ENCODE measurements at places on chromosomes 11 and 22.

GRCh38 chr11:3830730-3831129, 10.0 kb downstream of the RHOG start:
- no peak for DNase-seq

GRCh38 chr11:36471577-36471976, 38.5 kb downstream of the TRAF6 start:
- no peak for DNase-seq

- no peak for DNase-seq
Observed at GRCh38 chr11:109267293-109268095, 154.5 kb upstream of the C11orf87 start.

- no peak for DNase-seq
Observed at GRCh38 chr11:3101921-3102640, 44.9 kb upstream of the CARS1 start.

DNA sequence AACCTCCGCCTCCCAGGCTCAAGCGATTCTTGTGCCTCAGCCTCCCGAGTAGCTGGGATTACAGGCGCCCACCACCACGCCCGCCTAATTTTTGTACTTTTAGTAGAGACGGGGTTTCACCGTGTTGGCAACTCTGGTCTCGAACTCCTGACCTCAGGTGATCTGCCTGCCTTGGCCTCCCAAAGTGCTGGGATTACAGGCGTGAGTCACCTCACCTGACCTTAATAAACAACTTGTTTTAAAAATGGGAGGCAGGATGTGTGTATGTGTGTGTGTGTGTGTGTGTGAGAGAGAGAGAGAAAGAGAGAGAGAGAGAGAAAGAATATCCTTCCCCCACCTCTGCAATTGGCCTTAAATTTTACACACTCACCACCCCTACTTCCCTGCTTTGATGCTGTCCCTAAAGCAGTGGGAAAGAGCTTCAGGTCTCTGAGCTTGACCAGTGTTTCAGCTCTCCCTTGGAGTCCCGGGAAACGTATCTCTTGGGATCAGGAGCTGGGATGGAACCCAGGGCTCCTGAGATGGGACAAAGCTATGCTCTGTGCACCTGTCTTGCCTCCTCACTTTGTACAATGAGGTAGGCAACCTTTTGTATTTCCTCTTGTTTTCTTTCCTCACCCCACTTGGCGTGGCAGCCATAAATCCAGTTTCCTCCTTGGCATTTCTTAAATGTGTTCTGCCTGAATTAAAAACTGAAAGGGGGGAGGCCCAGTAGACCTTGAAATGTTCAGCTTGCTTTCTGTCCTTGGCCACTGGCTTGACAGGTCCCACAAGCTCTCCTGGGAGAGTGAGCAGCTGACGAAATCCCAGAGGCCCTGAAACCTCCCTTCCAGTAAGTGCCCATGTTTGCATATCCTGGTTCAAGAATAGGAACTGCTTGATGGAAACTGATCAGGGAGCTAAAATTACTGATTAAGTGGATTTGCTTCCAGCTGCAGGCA, 17.8 kb upstream of the XBP1 start:
- no peak for DNase-seq

DNA sequence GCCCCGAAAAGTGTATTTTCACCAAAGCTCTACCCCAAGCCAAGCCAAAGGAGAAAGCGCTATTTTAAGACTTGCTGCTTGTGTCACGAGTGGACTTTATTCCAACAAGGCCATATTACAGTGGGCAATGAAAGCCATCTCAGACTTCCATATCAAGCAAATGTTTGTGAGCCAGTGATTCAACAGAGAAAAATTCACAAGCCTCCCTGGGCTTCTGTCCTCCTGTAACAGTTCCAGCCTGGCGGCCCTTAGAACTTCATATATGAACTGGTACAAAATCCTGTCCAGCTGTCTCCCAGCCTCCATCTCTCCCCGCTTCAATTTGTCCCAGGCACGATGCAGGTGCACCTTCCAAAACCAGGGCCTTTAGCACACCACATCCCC, 11.2 kb downstream of the LARGE1 start:
- no peak for DNase-seq

GRCh38 chr11:34606326-34607120, 14.4 kb upstream of the EHF start:
- DNase-seq, result no peak

- no peak for DNase-seq
Observed at GRCh38 chr11:79170321-79170720, 270.5 kb downstream of the TENM4 start.

DNA sequence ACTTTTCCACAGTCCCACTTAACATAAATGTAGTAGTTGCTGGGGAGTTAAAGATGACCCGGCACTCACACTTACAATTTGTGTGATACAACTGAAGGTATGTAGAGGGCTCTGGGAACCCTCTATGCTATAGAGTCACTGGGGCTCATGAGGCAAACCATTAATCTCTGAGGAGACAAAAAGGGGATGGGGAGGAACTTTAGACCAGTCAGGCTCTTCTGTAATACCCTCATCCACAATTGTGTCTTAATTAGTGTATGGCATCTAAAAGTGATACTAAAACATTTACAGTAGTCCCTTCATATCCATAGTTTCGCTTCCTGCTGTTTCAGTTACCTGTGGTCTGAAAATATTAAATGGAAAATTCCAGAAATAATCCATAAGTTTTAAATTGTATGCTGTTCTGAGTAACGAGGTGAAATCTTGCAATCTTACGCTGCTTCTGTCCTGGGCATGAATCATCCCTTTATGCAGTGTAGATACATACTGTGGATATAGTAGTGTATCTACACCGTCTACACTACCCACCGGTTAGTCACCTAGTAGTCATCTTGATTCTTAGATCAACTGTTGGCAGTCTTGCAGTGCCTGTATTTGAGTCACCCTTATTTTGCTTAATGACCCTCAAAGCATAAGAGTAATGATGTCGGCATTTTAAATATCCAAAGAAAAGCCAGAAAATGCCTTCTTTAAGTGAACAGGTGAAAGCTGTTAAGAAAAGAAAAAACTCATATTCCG, 12.2 kb downstream of the CBL start:
- DNase-seq, result no peak

DNA sequence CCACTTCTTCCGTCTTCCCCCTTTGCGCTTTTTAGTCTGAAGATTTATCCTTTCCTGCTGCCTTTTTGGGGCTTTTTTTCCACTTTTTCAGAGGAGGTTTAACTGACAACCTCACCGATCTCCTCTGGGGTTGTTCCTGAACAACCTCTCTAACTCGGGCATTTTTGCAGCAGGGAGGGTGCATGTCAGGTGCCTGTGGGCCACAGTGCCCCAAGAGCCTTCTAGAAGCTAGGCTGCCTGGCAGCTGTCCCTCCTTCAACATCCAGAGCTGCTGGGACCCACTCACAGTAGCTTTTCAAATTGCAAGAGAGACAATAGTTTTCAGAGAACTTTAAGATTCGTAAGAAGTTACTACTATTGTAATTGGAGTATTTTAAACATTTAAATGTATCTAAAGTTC, 1112.4 kb upstream of the CNTN5 start:
- DNase-seq, result no peak

DNA sequence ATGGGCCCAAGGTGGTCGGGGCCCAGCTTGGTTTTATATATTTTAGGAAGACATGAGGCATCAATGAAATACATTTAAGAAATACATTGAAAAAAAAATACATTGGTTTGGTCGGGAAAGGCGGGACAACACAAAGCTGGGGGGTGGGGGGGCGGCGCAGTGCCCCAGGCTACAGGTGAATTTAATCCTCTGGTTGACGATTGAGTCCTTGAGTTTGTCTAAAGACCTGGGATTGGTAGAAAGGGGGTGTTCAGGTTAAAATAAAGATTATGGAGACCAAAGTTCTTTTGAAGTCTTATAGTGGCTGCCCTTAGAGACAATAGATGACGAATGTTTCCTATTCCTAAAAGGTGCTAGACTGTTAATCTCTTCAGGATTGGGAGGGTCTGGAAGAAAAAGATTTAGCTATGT, 3.1 kb downstream of the IFITM1 start:
- DNase-seq, result no peak

DNA sequence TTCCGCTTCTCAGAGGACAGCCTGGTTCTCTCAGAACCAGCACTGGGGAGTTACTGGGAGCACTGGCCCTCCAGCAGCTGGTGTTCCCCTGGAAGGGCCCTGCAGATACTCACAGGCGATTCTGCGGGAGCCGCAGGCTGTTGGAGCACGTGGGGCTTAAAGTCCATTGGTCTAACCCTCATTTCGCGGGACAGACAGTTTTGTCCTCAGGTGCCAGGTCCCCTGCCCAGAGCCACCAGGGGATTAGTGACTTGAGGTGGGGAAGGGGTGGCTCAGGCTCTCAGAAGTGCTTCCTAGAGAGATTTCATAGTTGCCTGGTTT, 53.9 kb downstream of the CACNA1I start:
- no peak for DNase-seq

- DNase-seq, result peak; percentile 44
Observed at GRCh38 chr11:35485656-35486322, 39.6 kb downstream of the PAMR1 start.

DNA sequence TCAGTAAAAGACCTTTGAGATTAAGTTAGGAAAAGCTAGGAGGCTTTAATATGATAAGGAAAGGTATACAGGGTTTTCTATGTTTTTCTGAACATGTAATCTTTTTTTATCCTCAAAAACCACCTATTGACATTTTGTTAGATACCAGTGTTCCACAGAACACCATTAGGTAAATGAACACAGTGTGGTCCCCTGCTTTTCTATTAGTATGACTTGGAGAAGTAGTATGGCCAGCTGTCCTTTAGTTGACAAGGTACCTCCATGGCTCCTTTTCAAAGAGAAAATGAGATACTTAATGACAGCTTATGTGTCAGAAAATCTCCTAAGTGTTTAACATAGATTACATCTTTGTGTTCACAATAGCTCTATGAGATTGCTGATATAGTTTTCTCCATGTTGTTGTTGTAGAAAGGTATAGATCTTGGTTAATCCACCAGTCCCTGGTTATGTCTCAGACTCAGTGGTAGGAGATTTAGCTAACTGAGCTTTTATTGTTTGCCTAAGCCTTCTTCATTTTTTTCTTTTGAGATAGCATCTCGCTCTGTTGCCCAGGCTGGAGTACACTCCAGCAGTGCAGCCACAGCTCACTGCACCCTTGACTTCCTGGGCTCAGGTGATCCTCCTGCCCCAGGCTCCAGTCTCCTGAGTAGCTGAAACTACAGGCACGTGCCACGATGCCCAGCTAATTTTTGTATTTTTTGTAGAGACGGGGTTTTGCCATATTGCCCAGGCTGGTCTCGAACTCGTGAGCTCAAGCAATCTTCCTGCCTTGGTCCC, 46.0 kb downstream of the STIM1 start:
- no peak for DNase-seq

DNA sequence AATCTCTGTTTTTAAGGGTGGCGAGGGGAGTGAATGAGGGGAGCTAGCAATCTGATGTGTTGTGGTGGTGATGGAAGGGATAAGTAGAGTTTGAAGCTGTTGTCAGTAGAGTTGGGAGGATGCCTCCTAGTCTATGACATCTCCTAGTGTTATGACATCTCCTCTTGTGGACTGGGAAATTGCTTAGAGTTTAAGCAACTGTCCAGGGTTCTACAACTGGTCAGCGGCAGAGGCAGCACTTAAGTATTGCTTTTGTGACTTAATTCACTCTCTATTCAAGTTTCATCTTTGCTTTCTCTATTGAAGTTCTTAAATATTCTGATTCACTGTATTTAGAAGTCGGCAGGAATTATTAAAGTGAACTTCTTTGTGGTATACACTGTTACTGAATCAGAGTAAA, 13.8 kb downstream of the BMAL1 start:
- no peak for DNase-seq

GRCh38 chr11:102864724-102865123, 10.1 kb downstream of the MMP12 start:
- no peak for DNase-seq

DNA sequence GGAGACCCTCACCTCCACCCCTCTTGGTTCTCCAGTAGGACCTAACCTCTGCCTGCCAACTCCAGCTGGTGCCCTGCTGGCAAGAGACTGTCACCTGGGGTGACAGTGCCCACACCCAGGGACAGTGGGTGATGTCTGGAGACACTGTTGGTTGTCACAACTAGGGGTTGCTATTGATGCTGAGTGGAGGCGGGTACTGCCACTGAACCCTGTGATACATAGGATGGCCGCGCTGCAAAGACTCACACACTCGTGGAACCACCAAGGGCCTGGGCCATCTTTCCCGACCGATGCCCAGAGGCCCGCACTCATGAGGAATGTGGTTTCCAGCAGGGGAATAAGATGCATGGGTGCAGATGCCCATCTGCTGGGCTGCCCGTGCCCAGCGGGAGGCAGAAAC, 143.2 kb downstream of the SHANK2 start:
- no peak for DNase-seq

DNA sequence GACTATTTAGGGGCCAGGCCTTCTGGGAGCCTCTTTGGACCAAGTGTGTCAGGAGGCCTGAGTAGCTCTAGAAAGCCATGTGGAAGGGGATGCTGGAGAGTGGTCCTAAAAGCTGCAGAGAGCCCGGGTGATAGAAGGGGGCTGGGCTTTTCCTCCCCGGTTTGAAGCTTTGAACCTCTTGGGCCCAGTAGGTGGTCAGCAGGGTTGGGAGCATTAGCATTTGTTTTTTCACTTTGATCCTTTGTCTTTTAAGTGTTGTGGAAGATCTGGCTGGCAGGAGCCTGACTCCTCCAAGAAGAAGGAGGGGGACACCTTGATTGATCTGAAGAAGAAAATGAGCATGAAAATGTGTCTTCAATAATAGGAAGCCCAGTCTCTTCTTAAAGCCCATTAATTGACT, 596.6 kb downstream of the INSC start:
- no peak for DNase-seq

DNA sequence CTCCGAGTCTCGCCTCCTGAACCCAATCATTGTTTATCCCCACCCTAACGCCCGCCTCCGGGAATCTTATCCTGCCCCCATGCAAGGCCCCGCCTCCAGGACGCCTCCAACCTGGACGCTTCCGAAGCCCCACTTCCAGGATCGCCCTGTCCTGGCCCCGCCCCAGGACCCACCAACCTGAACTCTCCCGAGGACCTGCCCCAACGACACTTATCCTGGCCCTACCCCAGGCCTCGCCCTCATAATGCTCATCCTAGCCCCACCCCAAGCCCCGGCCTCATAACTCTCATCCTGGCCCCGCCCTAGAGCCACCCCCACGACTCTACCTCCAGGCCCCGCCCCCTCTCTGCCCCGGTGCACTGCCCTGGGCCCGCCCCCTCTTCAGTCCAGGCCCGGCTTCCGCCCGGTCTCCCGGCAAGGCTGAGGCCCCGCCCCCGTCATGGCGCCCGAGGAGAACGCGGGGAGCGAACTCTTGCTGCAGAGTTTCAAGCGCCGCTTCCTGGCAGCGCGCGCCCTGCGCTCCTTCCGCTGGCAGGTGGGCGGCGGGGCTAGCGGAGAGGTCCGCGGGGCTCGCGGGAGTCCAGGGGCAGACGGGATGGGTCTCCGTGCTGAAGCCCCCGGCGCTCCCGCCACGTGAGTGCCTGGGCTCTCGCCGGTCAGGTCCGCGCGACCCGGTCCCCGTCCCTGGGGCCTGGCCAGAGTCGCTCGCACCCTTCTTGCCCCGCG, 45.7 kb upstream of the DEFB108B start:
- peak; percentile 78 for DNase-seq

DNA sequence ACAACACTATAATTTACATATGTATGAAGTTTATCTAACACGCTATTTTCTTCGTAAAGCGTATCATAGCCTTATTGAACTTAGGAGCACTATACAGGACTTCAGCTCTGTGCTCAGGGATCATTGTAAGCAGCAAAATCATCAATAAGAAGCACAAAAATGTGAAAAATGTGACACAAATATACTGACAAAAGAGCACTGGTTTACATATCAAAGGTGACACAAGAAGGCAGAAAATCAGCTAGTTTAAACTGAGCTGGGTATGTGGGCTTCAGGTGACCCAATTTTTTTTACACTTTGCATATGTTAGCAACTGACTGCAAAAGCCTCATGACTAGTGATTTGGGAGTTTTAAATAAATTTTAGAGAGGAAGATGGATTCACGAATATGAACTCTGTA, 215.2 kb upstream of the CHORDC1 start:
- DNase-seq, result no peak

Measured in stimulated activated CD8-positive, alpha-beta memory T cell treated with anti-CD3 and anti-CD28 coated beads, Interleukin-4, amount 100 ng/mL, for 1 hour (primary cell).